Amniotic stem cell (primary cell): ENCODE measurements at places on chromosomes 16 and 17.

- DNase-seq, result no peak
These were observed 61.2 kb downstream of the MYH11 start for GRCh38 chr16:15795615-15796014.

GRCh38 chr16:46627746-46628145, 6.6 kb upstream of the SHCBP1 start:
- no peak for DNase-seq

- DNase-seq, result peak; percentile 19
These were observed 618 bp downstream of the TRIM47 start for GRCh38 chr17:75877752-75878173.

GRCh38 chr17:45149669-45150664, 1.7 kb downstream of the HEXIM1 start:
- no peak for DNase-seq

DNA sequence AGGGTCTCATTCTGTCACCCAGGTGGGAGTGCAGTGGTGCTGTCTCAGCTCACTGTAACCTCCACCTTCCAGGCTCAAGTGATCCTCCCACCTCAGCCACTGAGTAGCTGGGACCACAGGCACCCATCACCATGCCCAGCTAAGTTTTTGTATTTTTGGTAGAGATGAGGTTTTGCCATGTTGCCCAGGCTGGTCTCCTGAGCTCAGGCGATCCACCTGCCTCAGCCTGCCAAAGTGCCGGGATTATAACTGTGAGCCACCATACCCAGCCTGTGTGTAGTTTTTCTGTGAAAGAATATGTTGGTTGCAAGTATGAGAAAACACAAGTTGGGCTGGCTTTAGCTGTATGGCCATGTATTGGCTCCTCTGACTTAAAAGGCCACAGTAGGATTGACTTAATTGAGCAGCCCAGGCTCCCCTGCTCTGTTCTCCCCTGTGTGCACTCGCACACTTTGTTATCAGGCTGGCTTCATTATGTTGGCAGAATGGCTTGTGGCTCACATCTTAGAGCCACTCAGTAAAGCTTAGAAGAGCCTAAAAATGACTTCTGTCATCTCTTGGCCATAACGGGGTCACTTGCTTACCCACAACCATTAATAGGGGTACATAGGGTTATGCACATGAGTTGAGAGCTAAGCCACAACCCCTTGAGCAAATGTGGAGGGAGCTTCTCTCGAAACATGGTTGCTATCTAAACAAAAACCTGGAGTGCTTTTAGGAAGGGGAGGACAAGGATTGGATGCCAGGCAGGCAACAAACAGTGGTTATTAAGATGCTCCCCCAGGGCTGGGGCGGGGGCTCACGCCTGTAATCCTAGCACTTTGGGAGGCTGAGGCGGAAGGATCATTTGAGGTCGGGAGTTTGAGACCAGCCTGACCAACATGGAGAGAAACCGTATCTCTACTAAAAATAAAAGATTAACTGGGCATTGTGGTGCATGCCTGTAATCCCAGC, 6.1 kb downstream of the HAPSTR1 start:
- DNase-seq, result no peak

DNA sequence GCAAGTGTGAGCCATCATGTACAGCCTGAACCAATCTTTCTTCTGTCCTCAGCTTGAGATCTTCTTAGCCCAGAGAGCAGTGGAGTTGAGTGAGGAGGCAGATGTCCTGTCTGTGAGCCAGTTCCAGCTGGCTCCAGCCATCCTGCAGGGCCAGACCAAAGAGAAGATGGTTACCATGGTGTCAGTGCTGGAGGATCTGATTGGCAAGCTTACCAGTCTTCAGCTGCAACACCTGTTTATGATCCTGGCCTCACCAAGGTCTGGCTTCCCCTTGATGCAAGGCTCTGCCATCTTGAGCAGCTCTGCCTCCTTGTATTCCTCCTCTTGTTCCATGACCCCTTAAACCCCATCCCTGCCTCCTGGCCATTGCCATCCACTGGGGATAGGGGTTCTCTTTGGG, 9.6 kb downstream of the CDK5RAP3 start:
- no peak for DNase-seq

DNA sequence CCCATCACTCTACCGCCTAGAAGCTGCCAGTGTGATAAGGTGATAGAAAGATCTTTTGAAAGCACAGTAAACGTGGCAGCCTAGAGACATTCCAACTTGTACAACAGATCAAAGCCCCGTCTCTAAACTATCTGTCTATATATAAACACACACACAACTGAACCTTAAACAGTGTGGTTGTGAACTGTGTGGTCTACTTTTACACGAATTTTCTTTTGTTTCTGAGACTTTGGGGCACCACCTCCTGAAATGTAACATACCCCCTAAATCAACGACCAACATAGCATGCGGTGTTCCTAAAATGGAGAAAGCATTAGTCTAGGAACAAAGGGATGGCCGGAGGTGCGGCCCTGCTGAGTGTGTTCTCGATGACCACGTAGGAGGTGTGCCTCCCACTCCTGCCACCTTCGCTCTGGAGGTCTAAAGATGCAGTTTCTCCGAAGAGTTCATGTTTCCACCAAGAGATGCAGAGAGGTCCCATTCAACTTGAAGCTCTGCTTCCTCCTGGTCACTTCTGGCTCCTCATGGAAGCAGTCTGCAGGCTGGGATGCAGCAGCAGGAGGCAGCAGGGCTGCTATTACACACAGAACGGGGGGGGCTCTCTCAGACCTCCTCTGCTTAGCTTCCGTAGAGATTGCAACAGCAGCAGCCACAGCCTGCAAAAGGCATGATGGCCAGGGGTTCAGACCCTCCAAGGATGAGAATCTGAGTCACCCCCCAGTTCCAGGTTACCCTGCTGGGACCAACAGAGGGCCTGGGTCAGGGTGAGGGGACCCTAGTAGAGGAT, 22.6 kb upstream of the USP10 start:
- DNase-seq, result no peak

- DNase-seq, result no peak
These were observed 7.0 kb downstream of the MEFV start for GRCh38 chr16:3249451-3249850.

DNA sequence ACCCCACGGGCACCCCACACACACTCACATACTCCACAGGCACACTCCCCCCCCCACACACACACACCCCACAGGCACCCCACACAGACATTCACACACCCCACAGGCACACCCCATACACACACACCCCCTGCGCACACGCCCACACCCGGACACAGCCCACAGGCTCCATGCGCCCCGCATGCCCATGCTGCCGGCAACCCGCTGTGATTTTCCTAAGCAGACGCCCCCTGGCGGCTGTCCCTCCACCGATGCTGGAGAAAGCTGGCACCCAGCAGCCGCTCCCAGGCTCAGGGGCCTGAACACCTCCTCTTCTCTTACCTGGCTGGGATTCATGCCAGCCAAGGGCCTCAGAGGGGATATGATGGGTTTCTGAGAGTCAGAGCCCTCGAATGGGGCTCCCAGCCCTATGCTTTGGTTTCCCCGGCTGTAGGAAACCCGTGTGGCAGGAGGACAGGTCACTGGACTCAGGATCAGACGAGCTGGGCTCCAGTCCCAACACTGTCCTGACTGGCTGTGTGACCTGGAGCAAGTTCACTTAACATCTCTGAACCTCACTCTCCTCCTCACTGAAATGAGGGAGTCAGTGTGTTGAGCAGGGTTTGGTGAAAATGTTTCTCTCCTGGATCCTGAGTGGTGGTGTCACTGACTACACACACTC, 19.6 kb upstream of the TNFRSF13B start:
- peak; percentile 52 for DNase-seq

DNA sequence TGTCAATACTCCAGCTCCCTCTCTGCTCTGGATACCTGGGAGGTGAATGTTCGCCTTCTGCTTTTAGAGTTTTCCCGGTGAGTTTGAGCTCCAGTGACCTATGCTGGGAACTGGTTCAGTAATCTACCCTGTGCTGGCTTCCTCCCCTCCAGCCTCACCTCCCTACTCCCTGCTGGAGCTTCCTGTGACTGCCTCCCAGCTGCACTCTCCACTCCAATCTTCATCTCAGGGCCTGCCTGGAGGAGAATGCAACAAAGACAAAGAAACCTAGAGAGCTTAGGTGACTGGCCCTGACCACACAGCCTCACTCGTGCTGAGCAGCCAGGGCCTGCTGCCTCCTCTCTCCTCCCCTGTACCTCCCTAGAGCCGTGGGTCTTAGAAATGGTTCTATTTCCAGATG, 101.6 kb upstream of the FOXF1 start:
- DNase-seq, result no peak

DNA sequence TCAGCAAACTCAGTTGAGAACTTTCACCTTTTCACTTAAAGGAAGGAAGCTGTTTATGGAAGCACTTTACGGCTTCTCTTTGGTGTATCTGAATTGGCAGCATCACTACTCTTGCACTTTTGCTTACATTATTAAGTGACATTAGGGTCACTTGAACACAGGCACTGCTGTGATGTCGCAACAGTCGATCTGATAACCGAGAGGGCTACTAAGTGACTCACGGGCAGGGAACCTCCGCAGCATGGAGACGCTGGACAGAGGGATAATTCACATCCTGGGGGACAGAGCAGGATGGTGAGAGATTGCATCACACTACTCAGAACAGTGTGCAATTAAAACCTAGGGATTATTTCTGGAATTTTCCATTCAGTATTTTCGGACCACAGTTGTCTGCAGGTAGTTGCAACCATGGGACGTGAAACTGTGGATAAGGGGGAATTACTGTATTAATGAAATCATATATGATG, 56.5 kb downstream of the DNAH2 start:
- no peak for DNase-seq

DNA sequence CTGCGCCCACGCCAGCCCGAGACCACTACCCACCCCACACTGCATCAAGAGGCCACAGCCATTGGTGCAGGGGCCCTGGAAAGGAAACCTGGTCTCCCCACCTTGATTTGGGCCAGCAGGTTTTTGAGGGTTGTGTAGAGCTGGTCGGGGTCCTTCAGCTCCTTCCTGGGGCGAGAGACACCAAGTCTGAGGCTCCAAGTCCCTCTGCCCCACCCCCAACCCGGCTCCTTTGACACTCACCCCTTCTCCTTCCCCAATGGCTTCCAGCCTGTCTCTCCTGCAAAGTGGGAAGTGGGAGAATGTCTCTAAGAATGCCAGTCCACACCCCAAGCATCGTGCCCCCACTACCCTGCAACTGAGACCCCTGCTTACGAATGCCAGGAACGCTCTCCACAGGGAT, 1.6 kb upstream of the DHX58 start:
- no peak for DNase-seq

GRCh38 chr17:58572846-58573245, 58.4 kb upstream of the MTMR4 start:
- DNase-seq, result no peak

DNA sequence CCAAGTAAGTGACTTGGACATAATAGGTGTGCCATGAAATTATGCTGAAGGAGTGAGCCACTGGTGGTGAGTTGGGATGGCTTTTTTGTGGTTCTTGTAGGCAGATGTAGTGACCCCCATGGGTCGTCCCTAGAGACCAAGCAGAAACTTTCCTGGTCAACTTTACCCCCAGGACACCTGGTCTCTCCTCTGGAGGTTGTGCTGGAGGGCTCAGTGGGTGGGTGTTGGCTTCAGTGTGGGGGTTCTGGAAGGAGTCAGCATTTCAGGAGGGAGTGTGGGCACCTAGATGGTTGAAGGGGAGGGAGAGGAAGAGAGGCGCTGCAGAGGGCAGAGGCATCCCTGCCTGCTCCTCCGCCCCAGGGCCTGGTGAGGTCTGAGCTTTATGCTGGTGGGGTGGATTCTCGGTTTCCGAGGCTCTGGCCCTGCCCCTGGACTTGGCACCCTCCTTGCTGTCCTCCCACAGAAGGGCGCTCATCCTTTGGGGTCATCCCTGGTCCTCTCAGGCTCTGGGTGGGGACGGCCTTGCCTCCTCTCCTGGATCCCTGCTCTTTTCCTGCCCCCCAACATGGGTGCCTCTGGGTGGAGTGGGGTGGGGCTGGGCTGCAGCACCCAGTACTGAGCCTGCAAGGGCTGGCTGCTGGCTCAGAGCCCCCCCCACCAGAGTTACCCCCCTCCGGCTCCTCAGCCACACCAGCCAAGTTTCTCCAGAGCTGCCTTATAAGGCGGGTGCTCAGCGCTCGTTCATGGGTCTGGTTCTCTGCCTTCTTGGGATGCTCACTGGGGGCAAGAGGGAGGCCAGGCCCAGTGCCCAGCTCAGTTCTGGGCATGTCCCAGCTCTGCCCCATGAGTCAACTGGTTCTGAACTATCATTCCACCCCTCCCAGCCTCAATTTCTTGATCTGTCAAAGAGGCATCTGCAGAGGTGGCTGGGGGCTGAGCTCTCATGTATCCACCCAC, 266.8 kb downstream of the SEC14L1 start:
- no peak for DNase-seq

GRCh38 chr17:55321427-55322060, 56.8 kb downstream of the HLF start:
- DNase-seq, result no peak

DNA sequence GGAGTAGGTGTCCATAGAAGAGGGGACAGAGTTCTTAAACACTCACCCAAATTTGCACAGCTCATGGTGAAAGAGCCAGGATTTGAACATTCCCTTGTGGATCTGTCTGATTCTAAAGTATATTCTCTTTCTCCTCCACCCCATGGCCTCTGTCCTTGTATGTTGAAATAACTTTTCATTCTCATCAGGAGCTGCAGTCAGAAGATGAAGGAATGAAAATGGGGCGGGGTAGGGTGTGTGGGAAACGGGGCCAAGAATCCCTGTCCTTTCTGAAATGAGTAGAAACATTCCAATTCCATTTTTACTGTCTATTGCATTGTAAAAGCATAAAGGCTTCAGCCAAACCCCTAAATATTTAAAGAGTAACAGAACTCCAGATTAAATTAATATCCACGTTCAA, 42.8 kb downstream of the NOG start:
- DNase-seq, result no peak

- no peak for DNase-seq
These were observed 100.3 kb downstream of the C16orf95 start for GRCh38 chr16:87216841-87217275.

DNA sequence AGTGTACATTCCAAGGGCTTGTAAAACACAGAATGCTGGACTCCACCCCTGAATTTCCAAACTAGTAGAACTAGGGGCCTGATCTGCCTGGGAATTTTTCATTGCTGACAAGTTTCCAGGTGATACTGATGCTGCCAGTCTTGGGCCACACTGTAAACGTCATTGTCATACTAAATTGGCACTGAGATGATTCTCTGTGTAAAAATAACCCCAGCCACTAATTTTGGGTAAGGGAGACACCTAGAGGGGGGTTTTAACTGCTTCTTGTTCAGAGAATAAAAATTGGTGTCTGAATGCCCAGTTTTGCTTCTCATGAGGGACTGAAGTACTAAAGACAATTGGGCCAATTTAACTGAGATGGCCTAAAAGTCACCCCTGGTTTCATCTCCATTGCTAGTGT, 5.0 kb upstream of the CDH13 start:
- DNase-seq, result no peak

DNA sequence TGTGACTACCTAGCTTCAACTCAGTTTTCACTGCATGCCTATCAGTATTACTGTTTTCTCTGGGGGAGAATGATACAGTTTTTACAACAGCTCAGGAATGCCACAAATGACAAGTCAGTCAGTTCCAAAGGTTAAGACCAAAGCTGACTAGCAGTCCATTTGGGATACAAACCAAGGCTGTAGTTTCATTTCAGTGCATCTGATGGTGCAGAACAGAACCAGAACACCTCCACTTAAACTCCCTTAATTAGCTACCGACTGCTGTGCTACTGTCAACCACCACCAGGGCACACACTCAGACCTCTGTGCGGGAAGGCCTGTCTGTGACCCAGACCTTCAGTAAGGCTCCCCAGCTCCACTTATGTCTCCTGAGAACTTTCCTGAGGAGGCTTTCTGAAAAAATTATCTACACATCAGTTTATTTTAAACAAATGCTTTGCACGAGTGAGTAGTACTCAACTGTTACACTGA, 20.4 kb downstream of the NFE2L1 start:
- no peak for DNase-seq
